Upper lobe of left lung (tissue), 6 donors: ENCODE measurements at places on chromosomes 7 and 10. TPM values are rescaled to one million over a fixed set of nuclear protein-coding genes. Genes with fewer than 3 reads are reported as not detected.
A peak's percentile ranks its signal among the peaks of the same experiment; 100 is the strongest.

DNA sequence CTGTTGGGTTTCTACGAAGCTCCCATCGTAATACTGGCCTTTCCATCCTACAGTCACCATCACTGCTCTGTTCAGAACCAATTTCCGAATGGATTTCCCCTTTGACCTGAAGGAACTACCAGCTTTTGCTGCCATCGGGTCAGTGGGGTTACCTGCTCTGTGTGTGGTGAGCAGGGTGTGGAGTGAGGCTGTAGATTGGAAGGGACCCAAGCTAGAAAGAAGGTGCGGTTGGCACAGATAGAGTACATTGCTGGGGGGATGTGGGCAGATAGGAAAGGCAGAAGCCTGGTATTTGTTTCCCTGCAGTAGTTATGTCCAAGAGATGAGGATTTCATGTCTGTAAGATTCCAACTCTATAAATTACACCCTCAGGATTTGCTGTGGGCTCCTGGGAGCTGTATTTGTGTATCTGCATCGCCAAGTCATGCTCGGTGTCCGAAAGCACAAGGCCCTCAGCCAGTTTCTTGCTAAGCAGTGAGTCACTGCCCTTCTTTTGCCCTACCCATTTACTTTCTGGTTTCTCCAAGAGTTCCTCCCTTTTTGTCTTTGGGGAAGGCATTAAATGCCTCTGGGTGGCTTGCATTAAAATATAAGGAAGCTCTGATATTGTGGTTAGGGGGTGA, 15.4 kb downstream of the CLCN1 start:
- H3K4me3 ChIP-seq: no peak overlapping the region
- no peaks in the 10 kb centered on the region for H3K36me3 ChIP-seq
- DNase-seq: no peak

- H3K4me3 ChIP-seq: no peak overlapping the region
- H3K27me3 ChIP-seq: no peaks in the 10 kb centered on the region
- H3K36me3 ChIP-seq: no peaks in the 10 kb centered on the region
- DNase-seq: no peak
- no peak overlapping the region for H3K27ac ChIP-seq
Measured at GRCh38 chr7:81159402-81159801, 240.6 kb upstream of the SEMA3C start.

GRCh38 chr7:151232917-151233701, 826 bp downstream of the CHPF2 start:
- peak overlapping the region; percentile 81 for H3K4me3 ChIP-seq
- peaks cover 11% of the 10 kb centered on the region for H3K4me1 ChIP-seq
- peaks cover 7% of the 10 kb centered on the region for H3K36me3 ChIP-seq
- no peaks in the 10 kb centered on the region for H3K27me3 ChIP-seq
- no peak for DNase-seq

DNA sequence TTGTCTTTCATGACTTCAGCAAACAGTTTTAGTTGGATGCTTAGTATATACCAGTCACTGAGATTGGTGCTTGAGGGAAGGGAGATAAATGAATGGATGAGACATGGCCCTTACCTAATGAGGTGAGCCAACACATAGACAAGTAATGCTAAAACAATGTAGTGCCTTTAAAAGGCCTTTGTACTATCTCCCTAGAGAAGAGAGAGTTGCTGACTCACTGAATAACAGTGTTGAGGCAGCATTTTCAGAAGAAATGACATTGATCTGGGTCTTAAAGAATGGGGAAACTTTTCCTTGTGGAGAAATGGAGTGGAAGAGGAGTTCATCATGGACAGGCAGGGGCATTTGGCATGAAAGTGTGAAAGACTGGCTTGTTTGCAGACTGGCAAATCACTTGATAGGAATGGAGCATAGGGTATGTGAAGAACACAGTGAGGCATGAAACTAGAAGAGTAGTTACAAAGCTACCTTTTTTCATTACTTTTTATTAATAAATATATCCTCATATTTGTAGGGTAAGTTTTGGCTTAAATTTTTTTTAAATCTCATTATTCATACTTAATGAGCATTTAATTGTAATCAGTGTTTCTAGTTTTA, 91.2 kb downstream of the KAT6B start:
- no peak overlapping the region for H3K27ac ChIP-seq
- no peaks in the 10 kb centered on the region for H3K36me3 ChIP-seq
- peaks cover 15% of the 10 kb centered on the region for H3K4me1 ChIP-seq

DNA sequence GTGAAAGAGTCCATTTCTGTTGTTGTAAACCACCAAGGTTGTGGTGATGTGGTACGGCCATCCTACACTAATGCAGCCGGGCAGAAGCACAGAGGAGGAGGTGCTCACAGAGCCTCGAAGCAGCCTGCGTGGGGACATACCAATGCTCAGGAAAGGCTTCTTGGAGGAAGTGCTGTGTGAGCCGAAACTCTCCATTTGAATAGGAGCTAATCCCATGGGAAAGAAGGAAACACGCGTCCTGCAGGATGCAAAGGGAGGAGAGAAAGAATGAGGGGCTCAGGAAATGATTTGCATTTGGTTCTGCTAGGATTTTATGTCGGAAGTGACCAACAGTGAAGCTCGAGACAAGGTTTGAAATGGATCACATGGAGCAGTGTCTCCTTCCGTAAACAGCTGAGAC, 477.9 kb upstream of the ANKRD30A start:
- H3K36me3 ChIP-seq: no peaks in the 10 kb centered on the region
- no peak overlapping the region for H3K4me3 ChIP-seq
- H3K27ac ChIP-seq: no peak overlapping the region
- no peaks in the 10 kb centered on the region for H3K27me3 ChIP-seq

DNA sequence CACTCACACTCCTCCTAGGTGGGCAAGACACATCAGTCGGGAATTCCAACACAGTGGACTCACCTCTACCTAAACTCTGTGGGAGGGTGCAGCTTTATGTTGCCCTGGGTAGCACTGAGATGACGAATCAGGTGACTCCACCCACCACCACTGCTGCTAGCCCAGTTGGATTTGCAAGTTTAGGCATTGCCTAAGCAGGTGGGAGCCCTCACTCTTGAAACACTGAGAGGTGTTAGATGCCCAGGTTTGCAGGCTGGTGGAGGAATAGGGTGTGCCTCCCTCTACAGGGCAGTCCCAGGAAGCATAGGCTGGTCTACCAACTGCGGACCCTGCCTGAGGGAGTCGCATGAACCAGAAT, 708.9 kb downstream of the POM121L12 start:
- no peak for DNase-seq
- H3K36me3 ChIP-seq: no peaks in the 10 kb centered on the region
- no peaks in the 10 kb centered on the region for H3K4me1 ChIP-seq
- H3K27me3 ChIP-seq: no peaks in the 10 kb centered on the region

DNA sequence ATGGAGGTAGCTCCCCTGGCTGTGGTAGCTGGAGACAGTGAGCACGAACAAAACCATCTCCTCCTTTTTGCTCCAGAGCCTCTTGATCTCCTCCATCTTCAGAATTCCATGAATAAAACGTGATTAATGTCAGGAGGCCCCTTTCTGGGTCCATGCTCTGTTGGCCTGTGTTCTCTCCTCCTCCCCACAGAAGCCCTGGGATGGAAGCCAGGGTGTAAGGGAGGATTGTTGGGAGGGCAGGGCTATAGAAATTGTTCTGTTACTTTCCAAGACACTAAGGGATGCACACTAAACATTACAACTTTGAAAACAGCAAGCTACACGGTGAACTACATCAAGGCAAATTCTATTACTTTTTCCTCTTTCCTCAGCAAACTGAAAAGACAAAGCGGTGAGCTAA, 96.3 kb downstream of the RNF216 start:
- H3K4me1 ChIP-seq: peaks cover 40% of the 10 kb centered on the region
- H3K36me3 ChIP-seq: no peaks in the 10 kb centered on the region
- no peak overlapping the region for H3K27ac ChIP-seq
- no peaks in the 10 kb centered on the region for H3K27me3 ChIP-seq
- no peak for DNase-seq
- H3K4me3 ChIP-seq: no peak overlapping the region

DNA sequence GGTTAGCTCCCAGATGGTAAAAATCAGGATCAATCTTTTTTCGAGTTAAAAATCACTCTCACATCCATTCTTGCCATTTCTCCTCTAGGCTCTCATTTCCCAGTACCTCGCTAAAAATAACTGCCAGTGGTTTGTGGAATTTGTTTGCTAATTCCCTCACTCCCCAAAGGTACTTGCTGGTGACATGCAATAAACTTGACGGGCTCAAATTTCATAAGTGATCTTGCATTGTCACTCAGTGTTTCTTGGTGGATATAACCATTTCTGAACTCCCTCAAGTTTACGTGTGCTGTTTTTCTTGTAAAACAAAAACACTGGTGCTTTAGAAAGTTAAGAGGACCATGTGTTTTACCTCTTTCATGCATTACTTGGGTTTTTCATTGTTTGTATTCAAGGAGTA, 399.2 kb upstream of the MKI67 start:
- no peak overlapping the region for H3K27ac ChIP-seq
- no peak overlapping the region for H3K4me3 ChIP-seq
- no peaks in the 10 kb centered on the region for H3K4me1 ChIP-seq
- H3K27me3 ChIP-seq: no peaks in the 10 kb centered on the region
- H3K36me3 ChIP-seq: no peaks in the 10 kb centered on the region
- no peak for DNase-seq

DNA sequence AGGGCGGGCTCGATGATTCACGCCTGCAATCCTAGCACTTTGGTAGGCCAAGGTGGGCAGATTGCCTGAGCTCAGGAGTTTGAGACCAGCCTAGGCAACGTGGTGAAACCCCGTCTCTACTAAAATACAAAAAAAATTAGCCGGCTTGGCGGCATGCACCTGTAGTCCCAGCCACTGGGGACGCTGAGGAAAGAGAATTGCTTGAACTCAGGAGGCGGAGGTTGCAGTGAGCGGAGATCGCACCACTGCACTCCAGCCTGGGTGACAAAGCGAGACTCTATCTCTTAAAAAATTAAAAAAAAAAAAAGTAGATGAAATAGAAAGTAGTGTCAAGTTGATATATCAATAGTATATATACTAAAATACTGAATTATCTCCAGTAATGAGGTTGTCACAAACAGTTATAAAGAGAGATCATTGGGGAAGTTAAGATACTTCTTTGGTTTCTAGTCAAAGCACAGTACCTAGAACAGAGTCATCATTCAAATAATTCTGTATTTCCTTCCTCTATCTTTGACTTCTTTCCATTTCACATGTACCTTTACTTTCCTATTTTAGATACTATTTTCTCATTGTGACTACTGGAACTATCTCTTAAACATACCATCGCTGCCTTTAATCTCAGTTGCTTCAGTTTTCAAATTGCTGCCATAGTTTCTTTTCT, 491.7 kb downstream of the GRM8 start:
- no peaks in the 10 kb centered on the region for H3K36me3 ChIP-seq
- H3K27ac ChIP-seq: no peak overlapping the region
- H3K27me3 ChIP-seq: no peaks in the 10 kb centered on the region
- H3K4me1 ChIP-seq: no peaks in the 10 kb centered on the region

DNA sequence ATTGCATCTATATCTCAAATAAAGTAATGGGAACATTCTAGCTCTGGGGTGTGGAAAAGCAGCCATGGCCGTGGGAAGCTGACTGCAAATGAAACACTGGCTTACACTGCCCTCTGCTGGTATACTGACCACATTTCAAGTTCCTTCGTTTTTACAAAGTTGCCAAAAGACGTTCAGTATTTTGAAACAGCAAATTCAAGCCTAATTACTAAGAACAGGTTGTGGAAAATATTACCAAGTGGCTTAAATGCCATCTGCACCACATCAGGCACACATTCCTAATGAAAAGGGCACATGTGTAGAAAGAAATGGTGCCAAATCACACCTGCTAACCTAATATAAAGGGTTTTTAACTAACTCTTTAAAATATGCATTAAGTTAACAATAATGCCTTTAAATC, 83.9 kb downstream of the JAZF1 start:
- H3K27ac ChIP-seq: no peak overlapping the region
- H3K27me3 ChIP-seq: no peaks in the 10 kb centered on the region
- no peaks in the 10 kb centered on the region for H3K4me1 ChIP-seq
- no peak overlapping the region for H3K4me3 ChIP-seq
- no peak for DNase-seq

DNA sequence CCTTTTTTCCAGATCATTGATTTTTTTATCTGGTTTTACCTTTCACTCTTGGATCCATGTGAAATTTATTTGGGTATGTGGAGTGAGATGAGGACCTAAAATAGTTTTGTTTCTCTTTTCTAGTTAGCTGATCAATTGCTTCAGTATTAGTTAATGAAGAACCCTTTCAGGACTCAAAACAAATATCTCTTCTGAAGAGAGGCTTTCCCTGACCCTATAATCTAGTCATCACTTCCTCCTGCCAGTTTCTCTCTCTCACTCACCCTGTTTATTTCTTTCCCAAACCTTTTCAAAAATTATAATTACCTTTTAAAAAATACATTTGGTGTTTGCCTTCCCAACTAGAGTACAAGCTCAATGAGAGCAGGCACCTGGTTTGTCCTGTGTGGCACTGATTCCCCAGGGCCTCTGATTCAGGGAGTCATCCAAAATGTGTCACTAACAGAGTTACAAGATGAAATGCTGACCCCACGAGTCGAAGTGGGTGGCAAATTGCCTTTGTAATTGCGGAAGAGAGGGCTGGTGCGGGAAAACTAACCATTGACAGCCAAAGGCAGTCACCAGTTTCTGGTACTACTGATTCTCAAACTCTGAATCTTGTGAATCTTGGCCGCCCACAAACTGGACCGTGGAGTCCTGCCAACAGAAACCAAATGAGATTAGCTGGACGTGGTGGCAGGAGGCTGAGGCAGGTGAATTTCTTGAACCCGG, 2.4 kb downstream of the TMEM140 start:
- peaks cover 25% of the 10 kb centered on the region for H3K4me1 ChIP-seq
- no peaks in the 10 kb centered on the region for H3K27me3 ChIP-seq
- no peak for DNase-seq
- H3K4me3 ChIP-seq: peak overlapping the region; percentile 48

- H3K4me3 ChIP-seq: no peak overlapping the region
- H3K27me3 ChIP-seq: no peaks in the 10 kb centered on the region
- no peaks in the 10 kb centered on the region for H3K4me1 ChIP-seq
- H3K36me3 ChIP-seq: peaks cover 17% of the 10 kb centered on the region
Measured at GRCh38 chr10:132360766-132361447, 28.9 kb downstream of the LRRC27 start.

- peak overlapping the region; percentile 84 for H3K27ac ChIP-seq
- no peaks in the 10 kb centered on the region for H3K27me3 ChIP-seq
- no peak overlapping the region for H3K4me3 ChIP-seq
- peaks cover 78% of the 10 kb centered on the region for H3K4me1 ChIP-seq
Measured at GRCh38 chr10:79238158-79238520, 109.1 kb upstream of the PPIF start.

The FBXO24 gene
- not detected for total RNA-seq

The ZNF248 gene
- 19.6 TPM for total RNA-seq

The GPR15LG gene
- not detected for total RNA-seq

The NME8 gene
- 1.1 TPM for total RNA-seq
